ENCODE measurements at places on chromosomes 2 and 18.
A peak's percentile ranks its signal among the peaks of the same experiment; 100 is the strongest.

- ATAC-seq, result no peak
Measured at GRCh38 chr2:236915726-236916125, 170.0 kb upstream of the COPS8 start.

DNA sequence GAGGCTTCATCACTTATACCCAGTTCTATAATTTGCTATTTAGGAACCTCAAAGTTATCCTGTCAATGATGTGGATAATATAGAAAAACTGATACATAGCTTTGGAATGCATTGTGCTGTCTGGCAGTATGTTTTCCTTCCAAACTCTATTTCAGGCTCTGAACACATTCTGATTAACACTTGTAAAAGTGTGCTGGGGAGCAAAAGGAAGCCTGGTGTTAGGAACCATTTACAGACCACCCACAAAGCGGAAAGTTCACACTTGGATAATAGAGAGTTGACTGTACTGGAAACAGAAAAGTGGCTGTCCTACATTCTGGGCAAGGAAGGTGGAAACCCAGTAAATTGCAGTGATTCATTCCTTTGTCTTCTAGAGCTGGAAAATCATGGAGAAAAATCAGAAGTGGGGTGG, 114.5 kb upstream of the ZFP36L2 start:
- peak; percentile 67 for ATAC-seq

- ATAC-seq, result no peak
Measured at GRCh38 chr2:172296267-172297046, 130.9 kb upstream of the ITGA6 start.

GRCh38 chr2:31213601-31214443, 3.5 kb downstream of the CAPN14 start:
- ATAC-seq, result no peak

GRCh38 chr2:172639256-172639655, 83.4 kb downstream of the PDK1 start:
- no peak for ATAC-seq

GRCh38 chr18:25737710-25738311, 352.6 kb downstream of the SS18 start:
- peak; percentile 92 for ATAC-seq

DNA sequence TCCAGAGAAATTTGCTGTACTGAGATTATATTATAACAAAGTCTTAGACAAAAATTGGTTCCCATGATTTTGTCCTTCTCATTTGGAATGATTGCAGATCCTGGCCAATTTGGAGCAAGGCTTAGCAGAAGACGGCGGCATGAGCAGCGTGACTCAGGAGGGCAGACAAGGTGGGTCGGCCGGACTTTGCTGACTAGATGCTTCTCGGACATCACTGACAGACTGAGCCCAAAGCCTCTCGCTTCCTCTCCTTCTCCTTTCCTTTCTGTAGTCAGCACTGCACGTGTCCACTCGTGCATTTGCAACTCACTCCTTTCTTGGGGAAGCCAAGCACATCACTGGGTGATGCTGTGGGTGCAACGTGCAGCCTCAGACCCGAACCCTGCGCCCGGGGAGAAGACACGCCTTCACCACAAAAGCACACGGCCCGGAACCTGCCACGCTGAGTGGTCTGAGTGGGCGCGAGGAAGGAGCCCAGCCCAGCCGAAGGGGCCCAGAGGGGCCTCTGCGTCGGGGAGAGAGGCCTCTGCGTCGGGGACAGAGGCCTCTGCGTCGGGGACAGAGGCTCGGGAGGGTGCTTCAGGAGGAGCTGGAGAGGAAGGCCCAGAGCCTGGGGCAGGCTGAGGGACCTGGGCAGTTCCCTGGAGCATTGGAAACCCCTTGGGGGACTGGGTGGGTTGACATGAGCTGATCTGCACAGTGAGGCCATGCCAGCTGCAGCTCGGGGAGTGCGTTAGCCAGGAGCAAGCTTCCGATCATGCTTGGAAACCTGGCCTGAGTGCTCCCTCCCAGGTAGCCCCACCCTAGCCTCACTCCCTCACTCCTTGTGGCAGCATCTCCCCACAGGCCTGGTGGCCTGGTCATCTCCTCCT, 61.6 kb downstream of the ADI1 start:
- ATAC-seq, result no peak

GRCh38 chr2:96683307-96683706, 40.7 kb downstream of the FER1L5 start:
- ATAC-seq, result no peak

- ATAC-seq, result no peak
Measured at GRCh38 chr2:62858231-62858832, 152.8 kb downstream of the EHBP1 start.

DNA sequence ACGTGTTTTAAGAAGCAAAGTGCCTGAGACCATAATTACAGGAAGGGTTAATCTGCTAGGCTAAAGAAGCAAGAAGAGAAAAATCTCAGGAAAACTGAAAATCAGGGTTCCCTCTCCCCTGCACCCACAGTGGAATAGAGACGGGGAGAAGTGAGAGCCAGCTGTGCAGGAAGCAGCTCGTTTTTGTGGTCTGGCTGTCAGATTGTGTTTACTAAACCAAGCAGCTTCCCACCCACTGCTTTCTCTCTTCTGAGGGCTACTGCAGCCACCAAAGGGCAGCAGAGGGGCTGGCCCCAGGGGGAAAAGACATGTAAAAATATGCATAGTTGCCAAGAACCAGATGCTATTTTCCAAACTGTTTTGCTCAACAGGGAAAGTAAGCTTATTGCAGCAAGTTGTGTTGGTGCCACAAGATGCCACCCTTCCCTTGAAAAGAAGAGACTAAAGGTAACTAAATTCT, 72.6 kb upstream of the THUMPD2 start:
- ATAC-seq, result no peak

GRCh38 chr2:239929504-239929903, 95.6 kb downstream of the NDUFA10 start:
- ATAC-seq, result no peak

GRCh38 chr2:8623958-8624591, 57.8 kb upstream of the ID2 start:
- peak; percentile 17 for ATAC-seq

- ATAC-seq, result no peak
Measured at GRCh38 chr2:219634951-219635751, 7.7 kb downstream of the SLC4A3 start.

GRCh38 chr2:109499566-109499965, 114.2 kb downstream of the SEPTIN10 start:
- ATAC-seq, result peak; percentile 21

DNA sequence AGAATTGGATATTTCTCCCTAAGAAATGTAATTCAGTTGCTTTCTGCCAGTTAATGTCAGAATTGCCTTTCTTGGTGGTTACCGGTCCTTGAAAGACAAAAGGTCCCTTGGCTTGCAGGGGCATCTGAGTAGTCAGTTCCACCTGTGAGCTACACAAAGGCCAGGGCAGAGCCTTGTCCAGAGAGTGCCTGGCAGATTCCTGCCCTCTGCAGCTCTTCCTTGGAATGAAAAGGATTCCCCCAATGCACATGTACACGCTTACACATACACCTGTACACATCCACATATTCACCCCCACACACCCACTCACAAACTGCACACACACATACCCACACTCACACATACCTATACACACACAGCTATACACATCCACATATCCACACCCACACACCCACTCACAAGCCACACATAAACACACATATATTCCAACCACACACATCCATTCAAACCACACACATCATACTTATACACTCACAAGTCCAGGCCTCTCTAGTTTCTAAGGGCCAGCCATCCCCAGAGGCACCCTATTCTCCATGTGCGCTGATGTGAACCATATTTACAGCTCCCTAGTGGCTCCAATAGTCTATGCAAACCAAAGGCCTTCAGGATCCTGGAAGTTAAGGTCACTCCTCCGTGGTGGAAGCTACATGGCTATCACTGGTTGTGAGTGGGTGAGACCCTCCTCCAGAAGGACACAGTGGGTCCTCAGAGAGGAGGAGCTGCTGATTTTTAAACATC, 9.6 kb downstream of the CYRIA start:
- ATAC-seq, result no peak

DNA sequence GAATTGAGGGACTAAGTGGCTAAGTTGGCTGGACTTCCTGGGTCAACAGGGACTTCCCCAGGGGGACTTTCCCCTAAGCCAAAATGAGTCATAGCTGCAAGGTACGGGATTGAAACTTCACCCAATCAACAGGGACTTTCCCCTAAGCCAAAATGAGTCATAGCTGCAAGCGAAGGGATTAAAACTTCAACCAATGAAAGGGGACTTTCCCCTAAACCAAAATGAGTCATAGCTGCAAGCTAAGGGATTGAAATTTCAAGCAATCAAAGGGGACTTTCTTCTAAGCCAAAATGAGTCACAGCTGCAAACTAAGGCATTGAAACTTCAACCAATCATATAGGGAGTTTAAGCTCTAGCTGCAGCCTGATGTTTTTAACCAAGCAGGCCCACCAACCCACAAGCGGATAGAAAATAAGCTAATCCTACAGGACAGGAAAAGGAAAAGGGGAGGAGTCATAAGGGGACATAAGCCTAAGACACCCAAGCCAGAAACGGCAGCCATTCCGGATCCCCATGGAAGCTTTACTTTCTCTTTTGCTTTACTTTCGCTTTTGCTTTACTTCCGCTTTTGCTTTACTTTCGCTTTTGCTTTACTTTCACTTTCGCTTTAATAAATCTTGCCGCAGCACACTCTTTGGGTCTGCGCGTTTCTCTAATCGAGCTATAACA, 1375.4 kb upstream of the CELF4 start:
- ATAC-seq, result no peak

DNA sequence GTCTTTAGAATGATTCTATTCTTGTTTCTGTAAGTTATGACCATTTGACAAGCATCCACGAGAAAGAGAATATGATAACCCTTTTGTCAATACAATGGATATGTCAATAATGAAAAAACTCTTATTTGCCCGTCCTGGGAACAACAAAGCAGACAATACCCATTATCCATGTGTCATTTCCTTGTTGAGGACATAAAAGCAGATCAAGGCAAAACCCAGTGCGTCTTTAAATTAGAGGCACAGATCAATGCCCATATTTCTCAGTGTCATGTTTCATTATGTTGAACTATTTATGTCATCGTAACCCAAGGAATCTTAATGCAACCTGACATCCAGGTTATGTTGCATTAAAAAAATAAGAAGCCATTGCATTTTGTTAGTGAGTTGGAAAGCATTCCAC, 365.0 kb upstream of the CELF4 start:
- no peak for ATAC-seq

- ATAC-seq, result no peak
Measured at GRCh38 chr2:222330910-222331309, 32.1 kb upstream of the PAX3 start.

GRCh38 chr2:196640031-196640548, 575 bp downstream of the CCDC150 start:
- peak; percentile 6 for ATAC-seq

DNA sequence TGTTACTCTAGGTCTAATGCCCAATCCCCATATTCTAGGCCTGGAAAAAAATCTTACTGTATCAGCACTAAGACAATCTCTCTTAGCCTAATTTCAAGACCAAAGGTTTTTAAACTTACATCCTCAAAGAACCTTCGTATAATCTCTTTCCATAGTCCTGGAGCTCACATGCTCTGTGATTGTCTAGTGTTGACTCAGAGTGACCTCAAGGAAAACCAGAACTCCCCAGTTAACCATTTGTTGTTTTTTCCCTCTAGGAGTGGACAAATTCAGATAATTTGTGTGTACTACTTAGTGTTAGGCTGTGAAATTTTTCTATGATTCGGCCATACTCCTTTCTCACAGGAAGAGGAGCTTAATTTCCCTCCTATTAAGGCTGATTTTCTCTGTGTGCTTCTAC, 536.1 kb downstream of the SLC4A3 start:
- no peak for ATAC-seq

GRCh38 chr2:133489641-133490410, 78.4 kb downstream of the NCKAP5 start:
- no peak for ATAC-seq

DNA sequence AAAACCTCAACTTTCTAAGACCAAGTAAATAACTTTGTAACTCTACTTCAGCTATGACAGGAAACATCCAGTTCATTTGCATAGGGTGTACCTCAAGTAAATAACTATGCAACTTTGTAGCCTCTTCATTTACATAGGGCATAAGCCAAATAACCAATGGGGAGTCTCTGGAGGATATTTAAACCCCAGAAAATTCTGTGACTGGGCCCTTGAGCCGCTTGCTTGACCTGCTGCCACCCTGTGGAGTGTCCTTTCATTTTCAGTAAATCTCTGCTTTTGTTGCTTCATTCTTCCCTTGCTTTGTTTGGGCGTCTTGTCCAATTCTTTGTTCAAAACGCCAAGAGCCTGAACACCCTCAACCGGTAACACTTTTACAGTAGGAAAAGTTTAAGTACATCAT, 1112.7 kb upstream of the NRXN1 start:
- no peak for ATAC-seq

DNA sequence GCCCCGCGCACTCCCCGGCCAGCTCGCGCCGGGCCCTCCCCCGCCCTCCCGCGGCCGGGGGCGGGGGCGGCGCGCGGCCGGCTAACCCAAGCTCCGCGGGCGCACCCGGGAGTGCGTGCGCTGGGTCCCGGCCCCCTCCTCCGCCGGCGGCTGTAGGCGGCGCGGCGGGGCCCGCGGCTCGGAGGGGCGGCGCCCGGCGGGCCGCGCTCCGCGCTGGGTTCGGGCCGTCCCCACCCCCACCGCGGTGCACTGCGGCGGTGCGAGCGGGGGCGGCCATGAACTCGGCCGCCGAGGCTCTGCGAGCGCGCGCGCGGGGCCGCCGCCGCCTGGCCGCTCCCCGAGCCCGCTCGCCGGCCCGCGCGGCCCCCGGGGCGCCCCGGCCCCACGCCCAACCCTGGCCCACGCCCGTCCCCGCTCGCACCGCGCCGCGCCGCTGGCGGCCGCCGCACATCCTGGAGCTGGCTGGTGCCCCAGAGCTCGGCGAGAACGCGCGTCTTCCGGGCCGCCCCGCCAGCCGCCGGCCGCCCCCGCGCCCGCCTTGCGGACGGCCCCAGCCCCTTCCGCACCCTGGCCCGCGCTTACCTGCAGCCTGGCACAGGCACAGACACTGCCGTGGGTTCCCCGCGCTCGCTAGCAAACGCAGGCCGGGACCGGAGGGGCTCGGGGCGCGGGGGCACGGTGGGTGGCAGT, at the start of gene ZBTB14:
TSS of gene ZBTB14 (minus strand) at position 496 of the 690 bp plus-strand sequence. CDS start 2,480 bp downstream, outside the sequence.
- ATAC-seq, result peak; percentile 25

- ATAC-seq, result no peak
Measured at GRCh38 chr18:44128365-44128764, 552.3 kb upstream of the SETBP1 start.

DNA sequence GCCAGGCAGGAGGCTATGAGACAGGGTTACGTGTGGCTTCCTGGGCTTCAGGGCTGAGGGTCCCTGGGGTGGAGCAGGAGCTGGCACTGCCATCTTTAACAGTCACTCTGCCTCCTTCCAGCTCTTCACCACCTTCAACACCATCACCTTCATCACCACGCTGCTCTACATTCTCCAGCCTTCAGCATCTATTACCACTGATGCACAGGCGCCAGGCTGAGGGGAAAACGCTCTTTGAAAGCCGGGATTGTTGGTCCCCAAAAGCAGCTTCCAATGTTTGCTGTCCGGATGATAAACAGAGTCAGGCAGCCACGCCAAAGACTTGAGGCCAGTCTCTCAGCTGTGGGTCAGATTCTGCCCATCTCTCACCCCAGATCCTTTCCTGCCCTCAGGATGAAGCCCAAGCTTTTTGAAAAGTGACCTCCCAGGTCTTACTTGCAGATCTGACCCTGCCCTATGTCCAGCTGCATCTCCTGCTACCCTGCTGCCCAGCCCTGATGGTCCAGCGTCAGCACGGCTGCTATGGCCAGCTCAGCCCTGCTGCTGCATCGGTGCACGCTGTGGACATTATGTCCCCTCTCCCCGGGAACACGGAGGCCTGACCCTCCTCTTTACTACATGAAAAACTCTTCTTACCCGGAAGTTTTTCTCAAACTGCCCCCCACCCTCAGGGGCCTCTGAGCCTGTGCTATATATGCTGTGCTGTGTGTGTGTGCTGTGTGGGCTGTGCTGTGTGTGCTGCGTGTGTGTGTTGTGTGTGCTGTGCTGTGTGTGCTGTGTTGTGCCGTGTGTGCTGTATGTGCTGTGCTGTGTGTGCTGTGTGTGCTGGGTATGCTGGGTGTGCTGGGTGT, 31.2 kb upstream of the MAL start:
- no peak for ATAC-seq

All from SK-N-SH treated with all-trans-retinoic acid at 6 μM for 48 hours (cell line).